GM12878 (cell line): ENCODE measurements at places on chromosomes 7 and 10. TPM values are rescaled to one million over a fixed set of nuclear protein-coding genes. Genes with fewer than 3 reads are reported as not detected.

Gene GPR146
- 0.51 and 1.1 TPM in 2 replicates for total RNA-seq

Gene PCGF6
- 13.2 and 14.0 TPM in 2 replicates for total RNA-seq

Gene PAPOLB
- not detected in 2 replicates for total RNA-seq

Gene STEAP1B
- total RNA-seq = not detected in 2 replicates

Gene GDF10
- total RNA-seq = not detected in 2 replicates

Gene PDZD7
- not detected in 2 replicates for total RNA-seq

Gene PRLHR
- total RNA-seq = not detected in 2 replicates

Gene TMEM273
- total RNA-seq = 20.9 and 23.5 TPM in 2 replicates

Gene GPR85
- 0.05 TPM in 1 of 2 replicates, not detected in the other for total RNA-seq

Gene TACC2
- 0.21 and 0.64 TPM in 2 replicates for total RNA-seq

Gene GPNMB
- total RNA-seq = 4.2 and 5.9 TPM in 2 replicates

Gene ZDHHC16
- 27.7 and 30.5 TPM in 2 replicates for total RNA-seq

Gene AZGP1
- total RNA-seq = 0.64 and 1.1 TPM in 2 replicates

Gene CFTR
- 0.21 and 0.37 TPM in 2 replicates for total RNA-seq

Gene SPDYE6
- total RNA-seq = not detected in 2 replicates

Gene ABCB4
- 6.0 and 6.1 TPM in 2 replicates for total RNA-seq

Gene GIMAP6
- total RNA-seq = 36.2 and 40.9 TPM in 2 replicates

Gene SPDYE11
- not detected in 2 replicates for total RNA-seq

Gene ARHGEF35
- total RNA-seq = 8.8 and 9.7 TPM in 2 replicates

Gene GATA3
- 0.64 and 0.80 TPM in 2 replicates for total RNA-seq

Gene LIPN
- not detected in 2 replicates for total RNA-seq

Gene LRGUK
- 0.05 and 0.13 TPM in 2 replicates for total RNA-seq

Gene PTPRN2
- not detected in 2 replicates for total RNA-seq

Gene CDC14C
- total RNA-seq = not detected in 2 replicates

Gene GJD4
- total RNA-seq = not detected in 2 replicates

Gene KCNH2
- total RNA-seq = 0.18 and 0.19 TPM in 2 replicates

Gene SLC26A4
- not detected in 2 replicates for total RNA-seq
